Suppressor macrophage treated with lipopolysaccharide for 4 hours (primary cell): ENCODE measurements at places on chromosomes 4 and X.
A peak's percentile ranks its signal among the peaks of the same experiment; 100 is the strongest.

DNA sequence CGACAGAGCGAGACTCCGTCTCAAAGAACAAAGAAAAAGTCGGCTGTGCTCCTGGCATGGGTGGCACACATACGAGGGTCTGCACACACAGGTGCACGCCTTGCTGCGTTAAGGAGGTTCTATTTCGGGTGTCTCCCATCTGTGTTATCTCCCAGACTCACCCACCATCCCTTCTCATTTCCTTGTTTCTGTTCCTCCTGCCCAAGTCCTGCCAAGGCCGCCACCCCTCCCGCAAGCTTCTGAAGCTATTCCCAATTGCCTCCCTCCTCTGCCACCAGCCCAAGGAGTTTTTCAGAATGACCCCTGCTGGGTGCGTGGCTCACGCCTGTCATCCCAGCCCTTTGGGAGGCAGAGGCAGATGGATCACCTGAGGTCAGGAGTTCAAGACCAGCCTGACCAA lies 6.0 kb upstream of the IL3RA start:
- peak; percentile 62 for DNase-seq

DNA sequence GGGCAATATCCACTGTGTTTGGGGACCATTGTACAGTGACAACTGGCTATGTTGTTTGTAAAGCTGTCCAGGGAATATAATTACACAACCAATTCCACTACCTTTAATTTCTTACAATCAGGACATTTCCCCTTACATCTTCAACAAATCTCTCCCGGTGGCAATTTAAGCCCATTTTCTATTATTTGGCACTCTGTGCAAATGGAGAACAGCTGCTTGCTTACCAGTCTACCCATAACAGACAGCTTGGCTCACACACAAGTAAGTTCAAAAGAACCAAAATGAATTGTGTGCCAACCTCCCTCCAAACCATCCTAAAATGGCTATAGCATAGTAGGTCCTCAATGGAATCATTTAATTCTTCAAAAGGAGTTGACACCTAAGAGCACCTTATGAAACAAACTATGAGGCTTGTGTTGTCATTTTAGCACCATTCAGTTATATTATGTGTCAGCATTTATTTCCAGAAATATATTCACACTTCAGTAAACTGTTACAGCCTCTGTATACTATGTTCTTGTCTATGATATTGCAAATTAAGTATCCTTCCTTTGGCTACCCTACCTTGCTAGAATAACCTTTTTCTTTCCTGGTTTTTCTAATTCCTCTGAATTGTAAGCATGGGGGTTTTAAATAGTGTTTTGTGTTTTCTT lies 18.4 kb downstream of the GABRA4 start:
- no peak for DNase-seq

DNA sequence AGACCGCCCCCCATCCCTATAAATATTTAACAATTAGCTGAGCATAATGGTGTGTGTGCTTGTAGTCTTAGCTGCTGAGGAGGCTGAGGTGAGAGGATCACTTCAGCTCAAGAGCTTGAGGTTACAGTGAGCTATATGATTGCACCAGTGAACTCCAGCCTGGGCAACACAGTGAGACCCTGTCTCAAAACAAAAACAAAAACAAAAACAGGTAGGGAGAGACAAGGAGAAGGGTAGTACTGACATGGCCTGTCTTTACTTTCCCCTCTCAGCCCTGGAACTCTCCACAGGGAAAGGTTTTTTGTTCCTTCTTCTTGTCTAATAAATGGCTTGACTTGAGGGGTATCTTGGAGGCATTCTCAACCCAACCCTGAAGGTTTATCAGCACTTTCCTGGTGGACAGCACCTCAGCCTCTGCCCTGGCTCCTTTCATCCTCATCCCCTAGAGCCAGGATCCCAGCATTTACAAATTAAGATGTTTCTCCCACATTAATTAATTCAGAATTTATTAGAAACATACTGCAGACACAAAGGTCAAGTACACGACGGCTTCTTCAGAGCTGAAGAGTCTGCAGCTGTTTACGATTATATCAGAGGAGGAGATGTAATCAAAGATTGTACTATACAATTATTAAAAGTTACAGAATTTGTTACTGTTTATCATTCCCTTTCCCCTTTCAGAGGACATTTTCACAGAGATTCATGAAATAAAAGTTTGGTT lies 131.8 kb downstream of the AFF1 start:
- DNase-seq, result no peak

GRCh38 chrX:57573754-57574153 lies 18.1 kb upstream of the ZXDB start:
- peak; percentile 10 for DNase-seq

GRCh38 chrX:69082055-69082752 lies 83.0 kb downstream of the PJA1 start:
- no peak for DNase-seq

GRCh38 chrX:115581759-115582615 lies 21.0 kb downstream of the PLS3 start:
- no peak for DNase-seq

DNA sequence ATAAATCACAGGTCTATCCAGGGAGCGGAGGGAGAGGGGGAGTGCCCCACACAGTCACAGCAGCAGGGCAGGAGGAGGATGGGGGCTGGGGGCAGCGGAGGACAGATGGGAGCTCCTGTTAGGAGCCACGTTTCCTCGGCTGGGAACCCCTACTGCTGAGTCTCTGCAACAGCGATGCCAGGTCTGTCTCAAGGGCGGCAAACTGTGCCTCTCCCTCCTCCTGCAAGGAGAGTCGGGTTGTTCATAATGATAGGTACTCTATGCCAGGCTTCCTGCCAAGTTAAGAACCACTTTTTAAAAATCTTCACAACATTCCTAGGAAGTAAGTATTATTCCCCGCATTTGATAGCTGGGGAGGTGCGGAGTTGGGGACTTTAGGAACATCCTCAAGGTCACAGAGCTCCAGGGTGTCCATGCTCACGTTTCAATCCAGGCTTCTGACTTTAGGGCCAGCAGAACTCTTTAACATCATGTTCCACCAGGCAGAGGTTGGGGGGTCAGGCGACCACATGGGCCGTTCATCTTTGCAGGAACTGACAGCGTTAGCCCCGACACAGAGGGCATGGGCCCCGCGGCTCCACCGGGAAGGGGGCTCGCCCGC lies 98.3 kb upstream of the MAML3 start:
- no peak for DNase-seq

DNA sequence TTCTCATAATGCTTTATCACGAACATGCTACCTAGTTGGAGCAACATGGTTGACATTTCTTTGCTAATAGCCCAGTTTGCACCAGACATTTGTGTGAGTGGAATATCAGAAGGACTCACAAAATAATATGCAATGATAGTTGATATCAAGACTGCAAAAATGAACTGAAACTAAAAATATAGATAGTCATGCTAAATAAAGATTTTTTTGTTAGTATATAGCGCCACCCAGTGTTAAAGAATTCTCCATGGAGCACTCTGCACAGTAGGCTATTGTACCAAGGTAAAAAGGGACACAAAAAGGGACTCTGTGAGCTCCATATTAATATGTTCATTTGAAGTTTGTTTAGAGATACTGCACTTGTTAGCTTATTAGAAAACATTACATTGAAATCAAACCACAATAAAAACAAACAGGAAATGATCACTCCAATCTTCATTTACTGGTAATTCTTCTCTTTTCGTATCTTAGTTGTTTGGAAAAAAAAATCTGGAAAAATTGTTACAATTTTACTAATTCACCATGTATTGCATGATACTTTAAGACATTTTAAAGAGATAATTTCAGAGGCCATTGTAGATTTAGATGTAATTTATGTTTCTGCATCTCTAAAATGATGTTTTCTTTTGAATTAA lies 1509.6 kb downstream of the ADGRL3 start:
- peak; percentile 64 for DNase-seq

GRCh38 chr4:25914670-25915352 lies 791 bp downstream of the SMIM20 start:
- no peak for DNase-seq

DNA sequence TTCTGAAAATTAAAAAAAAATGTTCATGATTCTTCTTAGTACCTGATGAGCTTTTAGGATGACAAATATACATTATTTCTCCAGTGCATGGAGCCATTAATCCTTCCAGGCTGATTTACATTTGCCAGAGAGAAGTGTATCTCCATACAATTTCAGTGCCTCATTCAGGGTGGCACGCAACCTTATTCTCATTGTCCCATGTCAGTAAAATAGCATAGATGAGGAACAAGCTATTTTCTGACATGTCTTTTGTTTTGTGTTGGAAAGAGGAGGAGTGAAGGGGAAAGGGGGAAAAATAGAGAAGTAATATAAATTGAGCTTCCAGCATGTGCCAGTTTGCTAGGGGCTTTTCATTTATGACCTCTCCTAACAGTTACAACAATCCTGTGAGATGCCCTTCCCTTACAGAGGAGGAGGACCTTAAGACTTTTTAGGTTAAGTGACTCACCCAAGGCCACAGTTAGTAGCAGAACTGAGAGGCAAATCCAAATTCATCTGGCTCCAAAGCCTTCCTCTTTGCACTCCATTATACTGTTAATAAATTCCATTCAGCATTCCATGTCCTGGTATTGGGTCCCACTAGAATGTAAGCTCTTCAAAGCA lies 274.8 kb upstream of the GPC4 start:
- DNase-seq, result no peak

DNA sequence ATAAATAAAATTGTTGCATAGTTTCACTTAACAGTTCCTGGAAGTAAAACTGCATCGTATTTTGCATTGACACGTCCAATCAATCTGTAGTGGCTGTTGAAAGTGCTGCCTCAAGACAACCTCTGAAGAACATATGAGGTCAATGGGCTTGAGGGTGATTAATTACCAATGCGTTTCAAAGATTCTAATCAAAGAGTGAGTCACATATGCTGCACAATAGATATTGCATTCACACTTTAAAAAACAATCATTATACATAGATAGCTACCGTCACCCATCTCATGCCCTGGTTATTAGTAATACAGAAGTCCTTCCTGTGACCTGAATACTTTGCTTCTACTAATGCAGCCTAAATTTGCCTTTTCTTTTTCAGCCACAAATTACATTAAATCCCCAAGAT lies 743.3 kb upstream of the SLIT2 start:
- DNase-seq, result no peak

GRCh38 chr4:165874791-165875371 lies 1.8 kb downstream of the TLL1 start:
- no peak for DNase-seq

DNA sequence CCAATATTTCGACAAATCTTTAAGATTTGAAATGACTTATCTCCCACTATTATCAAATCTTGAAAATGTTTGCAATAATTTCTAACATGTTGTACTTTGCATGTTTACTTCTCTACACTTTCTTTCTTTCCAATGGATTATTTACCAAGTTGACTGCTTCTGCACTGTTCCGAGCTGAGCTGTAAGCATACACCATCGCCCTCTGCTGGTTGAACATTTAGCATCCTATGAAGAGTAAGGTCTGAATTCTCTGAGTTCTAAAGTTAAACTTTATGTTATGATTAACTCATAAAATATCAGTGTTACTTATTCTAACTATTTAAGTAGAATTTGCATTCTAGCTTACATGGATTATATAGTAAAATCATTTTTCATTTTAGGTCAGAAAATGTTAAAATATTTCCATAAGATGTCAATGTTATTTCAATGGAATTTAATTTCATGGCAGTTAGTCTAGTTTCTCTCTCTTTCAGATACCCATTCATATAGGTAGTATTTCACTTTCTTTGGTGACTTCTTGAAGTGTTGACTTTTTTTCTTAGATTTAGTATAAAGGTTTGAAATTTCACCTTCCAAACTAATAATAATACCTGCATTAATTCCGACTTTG lies 137.4 kb downstream of the DKK2 start:
- DNase-seq, result peak; percentile 51

DNA sequence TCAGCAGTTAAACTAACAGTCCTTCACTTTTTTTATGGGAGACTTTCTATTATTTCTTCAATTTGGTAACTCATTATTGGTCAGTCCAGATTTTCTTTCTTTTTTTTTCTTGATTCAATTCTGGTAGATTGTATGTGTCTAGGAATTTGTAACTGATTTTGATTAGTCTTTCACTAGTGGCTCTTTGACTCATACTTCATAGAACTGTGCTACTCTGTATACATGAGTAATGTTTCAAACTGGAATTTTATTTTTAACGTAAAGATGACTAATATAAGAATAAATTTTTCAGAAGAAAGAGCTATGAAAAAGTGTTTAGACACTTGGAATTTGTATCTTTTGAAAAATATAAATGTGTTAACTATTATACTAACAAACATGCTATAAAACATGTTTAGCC lies 813.0 kb downstream of the TRAM1L1 start:
- DNase-seq, result no peak
